ENCODE measurements at places on chromosomes 3 and 15.

- DNase-seq = no peak
Measured at GRCh38 chr3:132543011-132543739, 53.9 kb upstream of the ACKR4 start.

GRCh38 chr15:73930371-73930770 lies 4.1 kb downstream of the LOXL1 start:
- DNase-seq = no peak

- DNase-seq = no peak
Measured at GRCh38 chr3:143637133-143637532, 211.1 kb downstream of the SLC9A9 start.

DNA sequence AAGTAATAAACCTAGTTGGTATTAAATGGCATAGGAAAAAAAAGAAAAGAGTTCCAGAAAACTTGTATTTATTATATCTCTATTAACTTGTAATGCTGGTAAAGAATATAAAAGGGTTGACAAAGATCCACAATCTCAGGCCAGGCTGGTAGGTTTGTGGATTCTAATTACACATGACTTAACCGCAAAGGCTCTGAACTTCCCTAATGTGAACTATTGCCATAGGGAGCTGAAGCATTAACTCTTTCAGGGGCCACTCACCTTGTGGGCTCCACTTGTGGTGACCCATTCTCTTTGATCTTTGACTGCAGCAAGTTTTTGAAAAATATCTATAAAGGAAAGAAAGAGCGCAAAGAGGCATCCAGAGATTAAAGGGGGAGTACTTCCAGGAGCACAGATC lies 58.5 kb downstream of the NEK10 start:
- no peak for DNase-seq

DNA sequence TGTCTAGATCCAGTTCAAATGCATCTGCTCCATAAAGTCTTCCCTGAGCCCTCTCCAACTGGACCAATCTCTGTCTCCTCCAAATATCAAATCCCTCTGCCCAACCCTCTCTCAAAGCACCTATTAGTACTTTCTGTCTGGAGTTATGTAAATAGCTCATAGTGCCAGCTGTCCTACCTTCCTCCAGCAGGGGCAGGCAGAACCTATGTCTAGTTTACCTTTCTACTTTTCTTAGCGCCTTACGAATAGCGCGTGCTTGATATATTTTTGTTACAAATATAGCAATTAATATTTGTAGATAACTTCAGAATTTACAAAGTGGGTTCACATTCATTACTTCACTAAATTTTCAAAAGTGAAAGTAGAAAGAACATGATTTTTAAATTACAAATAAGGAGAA lies 14.0 kb upstream of the CCDC80 start:
- DNase-seq = no peak

DNA sequence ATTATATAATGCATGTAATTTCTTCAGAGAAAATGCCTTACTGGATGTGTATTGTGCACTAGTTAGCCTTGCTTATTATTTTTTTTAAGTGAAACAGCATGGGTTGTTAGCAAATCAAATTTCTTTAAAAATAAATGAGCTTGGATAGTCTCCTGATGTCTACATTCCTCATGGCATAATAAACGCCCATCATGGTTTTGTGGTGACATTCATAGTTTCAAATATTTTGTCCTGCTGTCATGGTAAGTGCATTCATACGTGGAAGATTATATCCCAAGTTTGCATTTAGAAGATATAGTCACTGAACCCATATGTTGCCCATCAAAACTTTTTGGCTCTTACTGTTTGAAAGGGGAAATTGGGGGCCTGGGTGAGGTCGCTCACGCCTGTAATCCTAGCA lies 130.7 kb downstream of the ALCAM start:
- no peak for DNase-seq

DNA sequence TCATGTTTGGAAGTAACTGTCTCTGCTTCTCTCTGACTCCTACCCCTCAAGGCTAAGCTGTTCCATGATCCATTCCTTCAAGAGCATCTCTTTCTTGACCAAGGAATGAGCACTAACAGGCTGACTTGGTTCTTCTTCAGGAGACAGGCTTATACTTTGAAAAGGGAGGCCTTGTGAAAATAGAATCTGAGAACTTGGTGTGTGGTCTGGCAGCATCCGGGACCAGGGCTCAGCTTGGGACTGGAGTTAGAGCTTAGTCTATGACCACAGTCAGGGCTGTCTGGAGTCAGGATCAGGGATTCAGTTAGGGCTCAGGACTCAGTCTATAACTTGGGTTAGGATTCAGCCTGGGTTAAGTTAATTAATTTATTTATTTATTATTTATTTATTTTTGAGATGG lies 44.9 kb upstream of the SLC6A6 start:
- DNase-seq = no peak

DNA sequence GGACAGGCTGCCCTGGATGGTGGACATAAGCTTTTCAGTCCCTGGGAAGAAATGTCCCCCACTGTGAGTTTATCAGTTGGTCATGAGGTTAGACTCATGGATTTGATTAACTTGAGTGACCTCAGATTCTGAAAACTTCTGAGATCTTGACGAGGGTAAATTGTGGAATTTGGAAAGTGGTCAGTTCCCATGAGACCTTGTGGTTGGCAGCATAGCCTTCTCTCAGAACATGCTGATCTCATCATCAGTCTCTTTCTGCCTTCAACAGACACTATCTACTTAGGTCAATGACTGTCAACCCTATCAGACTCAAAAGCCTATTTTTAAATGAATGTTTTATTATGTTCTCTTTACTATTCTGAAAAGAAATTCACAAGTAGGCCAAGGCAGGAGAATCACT lies 45.6 kb upstream of the NDUFB4 start:
- DNase-seq = no peak

- no peak for DNase-seq
Measured at GRCh38 chr3:112056451-112056929, 22.0 kb downstream of the TMPRSS7 start.

DNA sequence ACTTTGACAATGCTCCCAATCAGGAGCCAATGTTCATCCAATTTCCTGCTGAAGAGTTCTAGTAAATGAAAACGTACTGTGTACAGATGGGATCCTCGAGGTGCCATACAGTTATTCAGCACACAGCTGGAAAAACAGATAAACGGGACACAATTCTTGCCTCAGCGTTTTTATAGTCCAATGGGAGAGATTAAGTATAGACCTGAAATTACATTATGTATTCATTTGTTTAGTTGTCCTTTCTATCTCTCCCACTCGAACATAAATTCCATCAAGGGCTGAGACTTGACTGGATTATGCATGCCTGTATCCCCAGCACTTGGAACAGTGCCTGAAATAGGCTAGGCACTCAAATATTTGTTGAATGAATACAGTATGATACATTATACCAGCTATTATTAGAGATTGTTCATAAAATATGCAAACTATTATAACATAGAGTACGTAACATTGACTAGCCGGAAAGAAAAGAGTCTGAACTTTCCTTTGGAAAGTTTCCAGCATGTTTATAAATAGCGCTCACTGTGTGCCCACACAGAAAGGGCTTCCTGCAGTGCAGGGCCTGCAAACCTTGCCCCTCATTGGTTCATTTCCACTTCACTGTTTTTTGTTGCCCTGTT lies 27.4 kb upstream of the SNTN start:
- DNase-seq = no peak

- DNase-seq = no peak
Measured at GRCh38 chr3:58215317-58216025, 4.7 kb upstream of the DNASE1L3 start.

- DNase-seq = no peak
Measured at GRCh38 chr3:47542471-47543173, 29.1 kb upstream of the ELP6 start.

- DNase-seq = no peak
Measured at GRCh38 chr15:77738038-77738370, 105.3 kb upstream of the LINGO1 start.

DNA sequence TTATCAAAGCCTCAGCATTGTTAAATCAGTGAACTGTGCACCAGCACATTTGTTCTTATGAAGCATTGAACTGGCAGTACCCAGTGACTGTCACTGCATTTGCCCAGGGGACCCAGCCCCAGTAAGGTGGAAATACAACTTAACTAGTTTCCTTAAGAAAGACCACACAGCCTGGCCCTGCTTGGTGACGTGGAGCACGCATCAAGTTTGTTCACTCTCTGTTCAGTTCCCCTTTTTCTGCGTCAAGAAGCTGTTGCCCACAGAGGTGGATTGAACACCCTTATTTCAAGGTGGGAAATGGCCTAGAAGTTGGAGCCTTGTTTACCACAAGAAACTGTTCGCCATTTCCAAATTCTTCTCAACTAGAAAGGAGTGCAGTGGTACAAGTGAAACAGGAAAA lies 69.9 kb upstream of the AGBL1 start:
- peak; percentile 8 for DNase-seq

GRCh38 chr3:88061746-88062145 lies 2.7 kb downstream of the ZNF654 start:
- DNase-seq = no peak

DNA sequence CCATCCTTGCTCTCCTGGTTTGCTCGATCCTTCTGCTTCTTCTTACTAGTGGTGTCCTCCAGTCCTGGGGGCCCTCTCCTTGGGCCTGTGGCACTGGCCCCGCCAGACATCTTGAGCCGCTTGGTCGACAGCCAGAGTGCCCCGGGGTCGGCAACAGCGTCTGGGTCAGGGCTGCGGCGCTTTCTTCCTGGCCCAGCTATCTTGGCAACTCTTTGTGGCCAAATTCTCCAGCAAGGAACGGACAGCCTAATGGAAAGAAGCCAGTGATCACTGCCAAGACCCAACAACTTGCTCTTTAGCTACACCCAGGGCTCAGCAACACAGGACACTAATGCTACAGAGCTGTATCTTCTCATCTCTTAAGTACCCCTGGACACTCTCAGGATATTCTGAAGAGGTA lies 1.6 kb downstream of the USP19 start:
- no peak for DNase-seq

DNA sequence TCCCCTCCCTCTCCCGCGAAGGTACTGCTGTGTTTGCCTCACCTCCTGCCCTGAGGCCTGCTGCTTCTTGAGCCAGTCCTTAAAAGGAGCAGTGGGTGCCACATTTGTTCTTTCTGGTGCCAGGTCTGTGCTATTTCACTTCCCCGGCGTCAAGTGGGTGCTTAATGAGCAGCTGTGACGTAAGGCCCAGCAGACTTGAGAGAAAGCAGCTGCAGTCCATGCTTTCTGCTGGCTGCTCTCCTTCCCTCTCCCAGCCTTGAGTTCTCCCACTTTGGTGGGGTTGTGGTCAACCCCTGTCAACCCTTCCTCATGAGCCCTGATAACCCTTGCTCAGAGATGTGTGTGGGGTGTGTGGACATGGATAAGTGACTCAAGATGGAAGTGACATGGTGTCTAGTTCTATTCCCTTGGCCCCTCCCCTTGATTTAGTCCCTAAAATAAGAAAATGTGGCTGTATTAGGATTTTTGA lies 6.9 kb downstream of the INAFM2 start:
- DNase-seq = no peak

- no peak for DNase-seq
Measured at GRCh38 chr3:152317956-152318355, 49.2 kb downstream of the MBNL1 start.

DNA sequence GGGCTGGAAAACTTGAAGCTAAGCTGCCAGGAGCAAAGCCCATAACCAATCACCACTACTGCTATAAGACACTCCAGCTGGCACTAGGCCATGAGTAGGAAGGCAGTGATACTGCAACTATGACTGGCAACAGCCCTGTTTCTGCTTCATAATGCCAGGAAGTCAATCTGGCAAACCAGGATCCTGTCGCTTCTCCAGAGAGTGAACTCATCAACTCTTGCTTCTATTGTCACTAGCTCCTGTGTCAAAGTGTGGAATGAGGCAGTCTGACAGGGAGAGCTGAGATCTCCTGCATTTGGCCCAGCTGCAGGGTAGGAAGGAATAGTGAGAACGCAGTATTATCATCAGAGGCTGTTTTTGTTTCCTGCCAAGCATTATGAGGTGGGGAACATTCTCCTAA lies 105.3 kb downstream of the CTNNB1 start:
- no peak for DNase-seq

- peak; percentile 17 for DNase-seq
Measured at GRCh38 chr3:137110392-137110996, 152.7 kb downstream of the IL20RB start.

GRCh38 chr3:186374376-186374775 lies 12.3 kb upstream of the DGKG start:
- no peak for DNase-seq

DNA sequence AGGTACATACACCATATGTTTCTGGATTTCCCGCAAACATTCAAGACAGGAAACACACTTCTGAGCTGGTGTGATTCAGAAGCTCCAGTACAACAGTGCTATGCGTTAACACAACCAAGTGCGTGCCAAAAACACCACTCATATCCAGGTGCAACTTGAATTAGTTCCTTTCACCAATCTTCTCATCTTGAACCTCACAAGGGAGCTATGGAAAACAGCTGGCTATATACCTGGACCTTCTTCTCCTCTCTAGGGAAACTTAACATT lies 31.3 kb downstream of the SUSD5 start:
- DNase-seq = no peak

GRCh38 chr3:75089841-75090240 lies 475.4 kb upstream of the CNTN3 start:
- no peak for DNase-seq

- no peak for DNase-seq
Measured at GRCh38 chr3:14170531-14171159, 7.8 kb downstream of the XPC start.

DNA sequence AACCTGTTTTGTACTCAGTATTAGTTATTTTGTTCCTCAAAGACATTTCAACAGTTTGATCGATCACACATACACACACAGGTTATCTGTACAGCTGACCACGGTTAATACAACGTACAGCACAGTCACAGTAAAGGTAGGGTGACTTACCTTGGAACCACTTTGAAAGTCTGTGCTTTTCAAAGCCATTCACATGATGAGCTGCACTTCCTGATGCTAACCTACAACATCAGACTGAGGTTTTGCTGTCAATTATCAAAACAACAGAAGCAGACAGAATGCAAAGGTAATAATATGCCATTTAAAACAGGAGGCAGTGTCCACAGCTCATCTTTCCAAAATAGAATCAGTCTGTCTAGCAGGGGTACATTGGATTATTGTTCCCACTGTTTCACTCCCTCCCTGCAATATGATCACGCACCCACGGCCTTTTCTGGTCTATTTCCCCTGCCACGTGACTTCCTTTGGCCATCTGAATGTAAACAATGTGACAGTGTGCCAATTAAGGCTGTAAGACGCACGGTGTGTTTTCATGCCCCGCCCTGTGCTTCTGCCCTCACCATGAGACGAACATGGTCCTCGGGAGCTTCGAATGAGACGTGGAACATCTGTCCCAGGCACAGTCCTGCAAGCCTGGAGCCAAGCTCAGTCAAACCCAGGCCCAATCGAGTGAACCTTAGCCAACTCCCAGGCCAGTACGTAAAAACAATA lies 102.4 kb downstream of the FMN1 start:
- no peak for DNase-seq
